ENCODE measurements at places on chromosomes 16 and 17.

DNA sequence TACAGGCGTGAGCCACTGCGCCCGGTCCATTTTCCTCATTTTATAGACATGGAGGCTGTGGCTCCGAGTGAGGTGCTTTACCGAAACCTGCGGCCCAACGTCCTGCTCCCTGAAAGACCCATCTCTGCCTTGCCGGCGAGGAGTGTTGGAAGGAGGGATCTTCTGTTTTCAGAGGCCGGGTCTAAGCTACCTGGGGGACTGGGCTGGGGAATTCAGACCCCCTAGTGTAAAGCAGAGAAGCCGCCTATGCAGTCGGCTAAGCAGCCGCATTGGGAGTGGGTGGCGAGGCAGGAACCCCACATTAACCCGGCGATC is 16.3 kb downstream of the MEOX1 start:
- DNase-seq, result no peak

- no peak for DNase-seq
Observed at GRCh38 chr17:53571342-53571741, 251.4 kb upstream of the KIF2B start.

GRCh38 chr16:28279006-28279405 is 13.3 kb upstream of the SBK1 start:
- DNase-seq, result no peak

DNA sequence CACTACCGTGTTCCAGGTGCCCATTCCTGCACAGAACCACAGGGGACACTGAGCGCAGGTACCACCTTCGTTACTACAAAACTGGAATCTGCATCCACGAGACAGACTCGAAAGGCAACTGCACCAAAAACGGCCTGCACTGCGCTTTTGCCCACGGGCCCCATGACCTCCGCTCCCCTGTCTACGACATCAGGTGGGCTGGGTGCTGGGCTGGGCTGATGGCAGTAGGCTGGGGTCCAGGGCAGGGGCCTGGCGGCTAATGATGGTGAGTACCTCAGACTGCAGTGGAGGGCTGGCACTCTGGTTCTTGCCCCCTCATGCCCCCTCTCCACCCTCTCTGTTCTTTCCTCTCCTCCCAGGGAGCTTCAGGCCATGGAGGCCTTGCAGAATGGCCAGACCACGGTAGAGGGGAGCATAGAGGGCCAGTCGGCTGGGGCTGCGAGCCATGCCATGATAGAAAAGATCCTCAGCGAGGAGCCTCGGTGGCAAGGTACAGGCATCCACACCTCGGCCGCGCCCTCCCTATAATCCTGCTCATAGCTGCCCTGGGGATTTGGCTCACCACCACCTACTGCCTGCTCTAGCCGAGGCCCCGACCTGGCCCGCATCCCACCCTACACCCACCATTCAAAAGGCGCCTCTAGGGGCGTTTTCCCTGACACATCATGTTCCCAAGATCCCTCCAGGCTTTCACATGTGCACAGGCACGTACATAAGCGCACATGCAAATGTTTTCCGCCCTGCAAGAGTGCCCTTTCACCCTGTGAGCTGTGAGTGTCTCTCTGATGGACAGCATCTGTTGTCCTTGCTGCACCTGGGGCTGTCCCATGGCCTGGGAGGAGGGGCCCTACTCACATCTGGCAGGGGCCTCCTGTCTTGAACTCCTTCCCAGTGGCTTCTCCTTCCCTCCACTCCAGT is 27.7 kb downstream of the UNK start:
- no peak for DNase-seq

GRCh38 chr17:42520540-42520951 is 15.5 kb upstream of the NAGLU start:
- DNase-seq, result no peak

DNA sequence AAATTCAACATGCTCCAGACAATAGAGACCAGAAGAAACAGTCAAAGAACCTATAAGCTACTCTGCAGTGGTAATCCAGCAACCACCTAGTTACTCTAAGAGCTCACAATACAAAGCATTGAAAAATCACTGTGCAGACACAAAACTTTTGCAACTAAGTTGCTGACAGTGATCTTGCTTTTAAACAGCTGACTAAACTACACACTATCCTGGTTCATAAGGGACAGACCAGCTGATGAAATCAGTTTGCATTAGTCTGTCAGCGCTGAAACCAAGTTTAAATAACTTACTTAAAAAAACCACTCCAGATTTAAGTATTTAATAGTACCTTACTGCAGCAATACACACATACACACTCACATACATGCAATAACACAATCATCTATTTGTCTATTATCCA is 4.6 kb downstream of the VEZF1 start:
- DNase-seq, result no peak

DNA sequence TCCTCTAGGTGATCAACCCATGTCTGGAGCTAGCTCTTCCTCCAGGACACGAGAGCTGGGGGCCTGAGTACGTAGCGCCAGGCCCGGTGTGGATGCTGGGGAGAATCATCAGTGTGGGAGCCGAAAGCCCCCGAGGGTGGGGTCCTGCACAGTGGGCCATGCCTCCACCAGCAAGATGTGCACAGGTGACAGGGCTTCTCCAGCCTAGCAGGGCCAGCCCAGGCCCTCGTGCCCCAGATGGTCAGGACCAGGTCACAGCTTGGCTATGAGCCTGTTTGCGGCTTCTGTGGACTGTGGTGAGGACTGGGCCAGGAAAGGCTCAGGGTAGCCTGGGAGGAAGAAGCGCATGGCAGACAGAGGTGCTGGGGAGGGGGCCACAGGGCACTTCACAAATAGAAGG is 7.8 kb downstream of the MPG start:
- no peak for DNase-seq
